Body of pancreas (tissue), 4 donors: ENCODE measurements at places on chromosomes 7 and 10.

- no peak overlapping the region for H3K4me3 ChIP-seq
- no peak overlapping the region for H3K27ac ChIP-seq
- H3K27me3 ChIP-seq, result no peaks in the 10 kb centered on the region
These were observed 32.8 kb upstream of the FAM20C start for GRCh38 chr7:159370-160270.

DNA sequence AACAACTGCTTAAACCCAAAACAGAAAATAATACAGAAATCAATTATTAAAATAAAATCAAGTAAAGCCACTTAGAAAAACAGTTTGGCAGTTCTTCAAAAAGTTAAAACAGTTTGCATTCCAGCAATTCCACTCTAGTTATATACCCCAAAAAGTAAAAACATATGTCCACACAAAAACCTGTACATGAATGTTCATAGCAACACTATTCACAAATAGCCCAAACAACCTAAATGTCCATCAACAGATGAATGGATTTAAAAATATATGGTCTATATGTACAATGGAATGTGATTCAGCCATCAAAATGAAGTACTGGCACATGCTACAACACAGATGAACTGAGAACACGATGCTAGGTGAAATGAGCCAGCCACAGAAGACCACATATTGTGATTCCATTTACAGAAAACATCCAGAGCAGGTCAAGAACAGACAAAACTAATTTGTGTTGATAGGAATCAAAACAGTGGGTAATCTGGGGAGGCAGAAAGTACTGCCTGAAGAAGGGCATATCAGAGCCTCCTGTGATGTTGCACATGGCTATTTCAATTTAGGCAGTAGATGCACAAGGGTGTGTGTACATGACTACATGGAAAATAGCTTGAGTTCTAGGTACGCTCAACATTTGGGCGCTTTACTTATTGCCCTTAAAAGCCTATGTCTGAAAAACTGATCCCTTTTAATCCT lies 66.3 kb downstream of the CYTH3 start:
- no peak overlapping the region for H3K4me3 ChIP-seq
- no peaks in the 10 kb centered on the region for H3K4me1 ChIP-seq
- no peak overlapping the region for H3K27ac ChIP-seq
- H3K36me3 ChIP-seq, result no peaks in the 10 kb centered on the region
- no peak for DNase-seq
- H3K27me3 ChIP-seq, result no peaks in the 10 kb centered on the region

DNA sequence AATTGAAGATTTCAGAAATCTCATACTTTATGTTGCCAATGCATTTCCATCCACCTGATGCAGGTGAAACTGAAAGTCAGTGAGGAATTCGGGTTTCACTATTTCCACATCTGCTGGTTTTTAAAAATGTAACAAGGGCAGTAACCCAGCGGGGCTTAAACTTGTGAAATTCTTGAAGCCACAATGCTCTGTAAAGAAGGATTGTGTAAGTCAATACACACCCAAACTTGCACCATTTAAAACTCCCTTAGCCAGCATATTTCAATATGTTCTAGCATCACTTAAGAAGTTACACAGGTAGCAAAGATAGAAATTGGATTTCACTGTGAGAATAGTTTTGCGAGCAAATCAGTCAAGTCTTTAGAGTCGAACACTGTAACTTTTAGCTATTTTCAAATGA lies 386.1 kb downstream of the PLXDC2 start:
- H3K27me3 ChIP-seq, result no peaks in the 10 kb centered on the region
- no peaks in the 10 kb centered on the region for H3K4me1 ChIP-seq
- H3K4me3 ChIP-seq, result no peak overlapping the region

DNA sequence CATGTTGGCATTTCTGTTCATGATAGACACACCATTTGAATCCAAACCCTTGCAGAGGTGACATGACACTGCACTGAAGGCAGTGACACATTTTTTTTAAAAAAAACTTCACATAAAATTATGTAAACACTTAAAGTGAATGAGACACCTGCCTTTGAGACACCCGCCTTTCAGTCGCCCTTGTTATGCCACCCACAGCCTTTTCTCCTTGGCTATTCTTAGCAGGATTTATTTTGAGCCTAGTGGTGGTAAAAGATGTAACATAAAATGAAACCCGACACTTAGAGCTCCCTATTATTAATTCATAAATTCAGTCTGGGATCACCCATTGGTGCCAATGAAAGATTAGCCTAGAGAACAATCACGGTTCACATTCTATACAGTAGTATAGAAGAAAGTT lies 161.3 kb downstream of the DYNC1I1 start:
- no peaks in the 10 kb centered on the region for H3K36me3 ChIP-seq
- H3K4me3 ChIP-seq, result no peak overlapping the region
- no peak overlapping the region for H3K27ac ChIP-seq
- no peak for DNase-seq
- no peaks in the 10 kb centered on the region for H3K27me3 ChIP-seq

- H3K36me3 ChIP-seq, result no peaks in the 10 kb centered on the region
- no peak overlapping the region for H3K27ac ChIP-seq
- H3K4me3 ChIP-seq, result no peak overlapping the region
- no peaks in the 10 kb centered on the region for H3K27me3 ChIP-seq
- H3K4me1 ChIP-seq, result no peaks in the 10 kb centered on the region
These were observed 842.5 kb downstream of the REEP3 start for GRCh38 chr10:64363687-64364086.

DNA sequence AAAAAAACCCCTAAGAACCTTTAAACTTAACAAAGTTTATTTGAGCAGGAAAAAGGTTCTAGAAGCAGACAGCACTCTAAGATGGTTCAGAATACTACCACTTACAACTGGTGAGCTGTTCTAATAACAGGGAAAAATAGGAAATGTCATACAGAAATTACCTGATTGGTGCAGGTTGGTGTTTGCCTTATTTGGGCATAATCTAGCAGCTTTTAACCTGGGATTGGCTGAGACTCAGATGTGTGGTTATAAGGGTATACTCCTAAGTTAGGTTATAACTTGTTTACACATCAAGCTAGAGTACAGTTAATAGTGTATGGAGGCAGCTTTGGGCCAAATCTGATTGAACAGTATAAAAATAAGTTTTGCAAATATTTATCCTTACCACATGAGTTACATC lies 59.8 kb downstream of the MAPK8 start:
- H3K27ac ChIP-seq, result no peak overlapping the region
- no peaks in the 10 kb centered on the region for H3K27me3 ChIP-seq
- no peaks in the 10 kb centered on the region for H3K36me3 ChIP-seq

DNA sequence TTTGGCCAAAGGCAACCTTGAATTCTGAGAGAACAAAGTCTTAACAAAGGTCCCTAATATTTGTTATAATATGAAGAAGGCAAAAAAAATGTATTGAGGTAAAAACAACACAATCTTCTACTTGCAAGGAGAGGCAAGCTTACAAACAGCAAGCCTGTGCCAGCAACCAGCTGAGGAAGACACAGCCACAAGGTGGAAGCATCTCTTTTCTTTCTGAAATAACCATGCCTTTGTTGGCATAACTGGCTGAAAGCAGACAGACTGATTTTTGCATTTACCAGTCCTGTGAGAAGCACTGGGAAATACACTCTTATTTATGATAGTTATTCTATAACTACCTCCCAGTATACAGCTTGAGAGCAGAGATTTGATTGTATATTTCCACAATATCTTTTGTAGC lies 292.0 kb downstream of the PHTF2 start:
- H3K4me3 ChIP-seq, result no peak overlapping the region
- H3K36me3 ChIP-seq, result no peaks in the 10 kb centered on the region
- H3K27me3 ChIP-seq, result no peaks in the 10 kb centered on the region
- DNase-seq, result no peak

GRCh38 chr10:6204341-6205191 lies 1.8 kb downstream of the PFKFB3 start:
- no peaks in the 10 kb centered on the region for H3K27me3 ChIP-seq
- H3K27ac ChIP-seq, result peak overlapping the region; percentile 95
- H3K4me3 ChIP-seq, result peak overlapping the region; percentile 28
- peak; percentile 85 for DNase-seq

- H3K27ac ChIP-seq, result no peak overlapping the region
- no peaks in the 10 kb centered on the region for H3K36me3 ChIP-seq
- DNase-seq, result no peak
- no peaks in the 10 kb centered on the region for H3K27me3 ChIP-seq
- H3K4me3 ChIP-seq, result no peak overlapping the region
These were observed 372.2 kb downstream of the EXOC4 start for GRCh38 chr7:133625046-133625445.

GRCh38 chr7:125820495-125820894 lies 890.9 kb upstream of the POT1 start:
- no peaks in the 10 kb centered on the region for H3K27me3 ChIP-seq
- no peak for DNase-seq
- no peaks in the 10 kb centered on the region for H3K4me1 ChIP-seq

DNA sequence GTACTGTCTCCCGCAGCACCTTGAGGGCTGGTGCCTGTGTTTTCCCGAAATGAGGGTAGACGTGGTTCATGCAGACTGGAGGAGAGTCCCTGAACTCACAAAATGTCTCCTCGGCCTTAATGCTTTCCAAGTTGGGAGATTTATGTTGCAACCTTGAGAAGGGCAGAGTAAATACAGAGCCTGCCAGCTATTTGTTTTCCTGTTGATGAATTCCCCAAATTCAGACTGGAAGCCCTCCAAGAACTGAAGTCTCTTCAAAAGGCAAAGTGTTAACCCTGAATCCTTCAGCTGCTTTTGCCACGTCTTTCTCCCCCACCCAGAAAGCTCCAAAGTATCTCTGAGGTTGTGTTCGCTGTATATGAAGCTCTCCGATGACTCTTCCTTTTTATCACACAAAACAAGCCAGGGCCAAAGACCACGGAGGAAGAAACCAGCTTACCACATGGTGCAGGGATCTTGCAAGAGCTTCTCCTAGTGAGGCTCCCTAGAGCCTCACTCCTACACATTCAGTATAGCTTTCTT lies 254.7 kb upstream of the NFE2L3 start:
- peaks cover 42% of the 10 kb centered on the region for H3K4me1 ChIP-seq
- no peaks in the 10 kb centered on the region for H3K27me3 ChIP-seq
- DNase-seq, result no peak
- H3K4me3 ChIP-seq, result no peak overlapping the region
- H3K27ac ChIP-seq, result no peak overlapping the region
- H3K36me3 ChIP-seq, result no peaks in the 10 kb centered on the region

DNA sequence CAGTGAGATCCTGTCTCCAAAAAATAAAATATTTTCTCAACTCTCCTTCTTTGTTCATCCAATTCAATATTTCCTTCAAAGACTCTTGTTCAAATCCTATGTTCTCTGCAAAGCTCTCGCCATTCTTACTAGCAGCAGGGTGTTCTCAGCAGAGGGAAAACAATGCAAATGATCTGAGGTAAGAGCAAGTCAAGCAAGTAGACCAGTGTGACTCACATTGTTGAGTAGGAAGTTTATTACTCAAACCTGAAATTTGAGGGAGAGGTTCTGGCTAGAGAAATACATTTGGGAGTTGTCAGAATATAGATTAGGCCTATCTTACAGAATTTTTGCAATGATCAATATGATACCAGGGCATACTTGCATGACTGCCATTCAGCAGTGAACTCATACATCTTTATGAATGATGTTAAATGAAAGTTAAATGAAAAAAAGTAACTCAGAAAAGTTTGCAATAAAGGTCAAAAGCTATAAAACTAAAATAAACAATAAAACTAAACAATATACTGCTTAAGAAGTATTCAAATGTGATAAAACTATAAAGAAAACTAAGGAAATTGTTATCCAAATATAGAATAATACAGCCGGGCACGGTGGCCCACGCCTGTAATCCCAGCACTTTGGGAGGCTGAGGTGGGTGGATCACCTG lies 5.8 kb downstream of the IDE start:
- H3K4me3 ChIP-seq, result no peak overlapping the region
- no peak for DNase-seq
- peaks cover 44% of the 10 kb centered on the region for H3K4me1 ChIP-seq
- no peaks in the 10 kb centered on the region for H3K36me3 ChIP-seq

- H3K36me3 ChIP-seq, result no peaks in the 10 kb centered on the region
- H3K27me3 ChIP-seq, result no peaks in the 10 kb centered on the region
- DNase-seq, result peak; percentile 33
- H3K4me3 ChIP-seq, result no peak overlapping the region
These were observed 718.9 kb downstream of the LRMDA start for GRCh38 chr10:76150139-76150875.

- H3K4me1 ChIP-seq, result peaks cover 35% of the 10 kb centered on the region
- no peaks in the 10 kb centered on the region for H3K36me3 ChIP-seq
- H3K27ac ChIP-seq, result peak overlapping the region; percentile 99
These were observed 754 bp downstream of the SLC25A13 start for GRCh38 chr7:96321031-96321657.

GRCh38 chr7:73885975-73886798 lies 25.2 kb downstream of the TMEM270 start:
- H3K27me3 ChIP-seq, result no peaks in the 10 kb centered on the region
- no peak overlapping the region for H3K27ac ChIP-seq
- H3K4me3 ChIP-seq, result no peak overlapping the region
- no peaks in the 10 kb centered on the region for H3K36me3 ChIP-seq

- H3K36me3 ChIP-seq, result peaks cover 4% of the 10 kb centered on the region
- no peaks in the 10 kb centered on the region for H3K27me3 ChIP-seq
- no peak overlapping the region for H3K4me3 ChIP-seq
- no peak overlapping the region for H3K27ac ChIP-seq
- no peak for DNase-seq
These were observed 73.3 kb downstream of the RALA start for GRCh38 chr7:39696631-39697030.

GRCh38 chr10:42830237-42830636 lies 47.6 kb downstream of the BMS1 start:
- no peaks in the 10 kb centered on the region for H3K4me1 ChIP-seq
- no peaks in the 10 kb centered on the region for H3K27me3 ChIP-seq
- H3K36me3 ChIP-seq, result no peaks in the 10 kb centered on the region
- DNase-seq, result no peak

DNA sequence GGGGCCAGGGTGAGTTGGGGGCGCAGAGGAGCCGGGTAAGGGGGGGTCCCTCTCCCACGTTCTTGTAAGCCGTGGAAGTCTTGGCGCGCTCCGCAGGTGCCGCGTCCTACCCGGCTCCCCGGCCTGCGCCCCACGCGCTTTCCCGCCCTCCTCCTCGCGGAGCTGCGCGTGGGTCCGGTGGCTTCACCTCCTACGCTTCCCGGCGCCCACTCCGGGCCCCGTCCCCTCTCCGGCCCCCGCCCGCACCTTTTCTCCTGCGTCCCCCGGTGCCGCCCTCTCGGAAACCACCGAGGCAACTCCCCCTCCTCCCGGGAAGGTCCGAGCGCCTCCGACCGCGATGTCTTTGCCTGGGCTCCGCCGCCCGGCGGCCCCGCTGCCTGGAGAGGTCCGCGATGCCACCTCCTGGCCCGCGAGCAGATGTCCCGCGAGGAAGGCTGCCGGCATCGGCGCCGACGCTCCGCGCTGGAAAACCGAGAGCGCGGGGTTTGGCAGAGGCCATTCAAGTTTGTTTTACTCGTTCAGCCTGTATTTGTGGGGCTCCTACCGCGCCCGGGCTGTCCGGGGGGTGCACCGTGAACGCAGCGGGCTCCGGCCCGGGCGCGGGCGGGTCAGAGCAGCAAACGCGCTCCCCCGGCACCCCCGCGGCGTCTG lies 2.4 kb upstream of the NKX6-2 start:
- H3K27me3 ChIP-seq, result no peaks in the 10 kb centered on the region
- H3K36me3 ChIP-seq, result no peaks in the 10 kb centered on the region
- no peak for DNase-seq
- H3K4me1 ChIP-seq, result peaks cover 26% of the 10 kb centered on the region
- no peak overlapping the region for H3K4me3 ChIP-seq

- peaks cover 4% of the 10 kb centered on the region for H3K27me3 ChIP-seq
- H3K36me3 ChIP-seq, result no peaks in the 10 kb centered on the region
- no peak for DNase-seq
- no peaks in the 10 kb centered on the region for H3K4me1 ChIP-seq
These were observed 33.8 kb downstream of the KCNH2 start for GRCh38 chr7:150944066-150945042.

- no peak overlapping the region for H3K4me3 ChIP-seq
- H3K27me3 ChIP-seq, result no peaks in the 10 kb centered on the region
- peak overlapping the region; percentile 50 for H3K27ac ChIP-seq
These were observed 13.0 kb upstream of the STK31 start for GRCh38 chr7:23696916-23697441.
